MV-4-11 (cell line): ENCODE measurements at places on chromosomes 12 and 14.

GRCh38 chr12:48788854-48789775, at the start of gene ADCY6:
ADCY6 (minus strand) TSS chr12:48789089; CDS start chr12:48783434, 5,655 bp downstream.
- DNase-seq = no peak

DNA sequence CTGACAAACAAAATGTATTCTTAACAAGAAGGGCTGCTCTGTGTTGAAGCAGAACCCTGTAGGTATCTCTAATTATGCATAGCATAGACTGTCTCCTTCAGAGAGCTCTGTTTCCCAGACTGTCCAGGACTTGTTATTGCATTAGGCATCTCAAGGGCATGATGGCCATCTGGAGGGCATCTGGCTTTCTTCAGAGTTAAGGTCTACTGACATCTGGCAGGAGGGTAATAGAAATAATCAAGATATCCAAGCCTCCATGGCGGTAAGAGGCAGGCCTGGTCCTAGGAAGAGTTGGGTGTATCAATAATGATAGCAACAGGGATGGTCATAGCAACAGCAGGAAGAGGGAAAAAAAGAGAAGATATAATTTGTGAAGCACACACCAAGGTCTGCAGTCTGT, 161.2 kb downstream of the TTC8 start:
- DNase-seq = no peak

DNA sequence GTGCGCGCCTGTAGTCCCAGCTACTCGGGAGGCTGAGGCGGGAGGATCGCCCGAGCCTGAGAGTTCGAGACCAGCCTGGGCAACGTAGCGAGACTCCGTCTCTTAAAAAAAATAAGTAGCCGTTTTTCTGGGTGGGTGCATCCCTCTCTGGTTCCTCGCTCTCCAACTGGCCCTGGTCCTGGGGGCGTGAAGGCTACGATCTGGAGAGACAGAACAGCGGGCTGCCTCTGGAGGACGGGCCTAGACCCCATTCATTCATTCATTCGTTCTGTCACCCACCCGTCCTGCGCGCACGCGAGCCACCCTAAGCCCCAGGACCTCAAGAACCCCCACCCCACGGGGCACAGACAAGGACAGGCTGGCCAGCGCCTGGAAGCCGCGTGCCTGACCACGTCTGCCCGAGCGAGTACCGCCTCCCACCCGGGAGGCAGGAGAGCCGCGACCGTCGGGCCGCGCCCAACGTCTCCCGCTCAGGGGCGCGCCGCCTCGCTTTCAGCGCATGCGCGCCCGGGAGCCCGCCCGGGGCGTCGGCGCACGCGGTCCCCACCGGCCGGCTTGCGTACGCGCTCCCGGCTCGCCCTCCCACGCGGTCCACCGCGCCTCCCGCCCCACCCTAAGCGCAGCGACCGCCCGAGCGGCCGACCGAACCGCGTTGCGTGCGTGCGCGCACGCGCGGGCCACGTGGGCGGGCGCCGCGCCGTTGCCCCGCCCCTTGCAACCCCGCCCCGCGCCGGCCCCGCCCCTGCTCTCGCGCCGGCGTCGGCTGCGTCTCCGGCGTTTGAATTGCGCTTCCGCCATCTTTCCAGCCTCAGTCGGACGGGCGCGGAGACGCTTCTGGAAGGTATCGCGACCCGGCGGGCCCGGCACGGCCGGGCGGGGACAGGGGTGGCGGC, at the start of gene RAN:
RAN (plus strand) TSS at position 781 of the 893 bp plus-strand sequence. CDS start 528 bp downstream, outside the sequence.
- DNase-seq = peak; percentile 86

GRCh38 chr12:122072031-122072970, 6.3 kb upstream of the MLXIP start:
- DNase-seq = no peak

DNA sequence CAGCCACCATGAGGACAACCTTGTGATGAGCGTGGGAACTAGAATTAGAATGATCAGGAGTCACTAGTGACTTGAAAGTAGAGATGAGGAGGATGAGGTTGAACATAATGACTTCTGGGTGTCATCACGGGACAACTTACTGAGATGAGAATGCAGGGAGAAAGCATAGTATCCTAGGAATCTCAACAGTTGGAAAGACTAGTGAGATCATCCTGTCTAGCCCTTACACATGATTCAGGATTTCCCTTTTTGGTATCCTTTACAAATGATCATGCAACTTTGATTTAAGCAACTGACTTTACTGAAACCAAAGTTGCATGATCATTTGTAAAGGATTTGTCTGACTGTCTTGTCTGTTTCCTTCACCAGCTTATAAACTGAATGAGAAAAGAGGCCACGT, 51.8 kb upstream of the HIF1A start:
- no peak for DNase-seq

DNA sequence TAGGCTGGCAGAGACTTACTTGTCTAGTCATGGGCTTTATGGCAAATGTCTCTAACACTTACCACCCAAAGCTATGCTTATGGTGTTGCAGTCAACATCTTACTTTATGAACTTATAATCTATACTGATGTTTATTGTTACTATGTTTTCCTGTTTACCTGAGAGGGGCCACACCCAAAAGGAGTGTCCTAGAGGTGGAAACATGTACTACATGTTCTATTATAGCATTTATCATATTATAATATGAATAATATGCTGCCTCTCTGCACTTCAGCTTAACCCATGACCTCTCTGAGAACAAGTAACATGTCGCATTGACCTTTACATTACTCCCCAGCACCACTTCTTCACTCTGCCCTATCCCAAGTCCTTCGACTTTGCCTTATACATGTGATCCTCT, 501.8 kb downstream of the ETNK1 start:
- no peak for DNase-seq

GRCh38 chr12:117037289-117038022, 61.8 kb downstream of the TESC start:
- no peak for DNase-seq

GRCh38 chr14:48275301-48275700, 599.9 kb upstream of the MDGA2 start:
- DNase-seq = no peak

DNA sequence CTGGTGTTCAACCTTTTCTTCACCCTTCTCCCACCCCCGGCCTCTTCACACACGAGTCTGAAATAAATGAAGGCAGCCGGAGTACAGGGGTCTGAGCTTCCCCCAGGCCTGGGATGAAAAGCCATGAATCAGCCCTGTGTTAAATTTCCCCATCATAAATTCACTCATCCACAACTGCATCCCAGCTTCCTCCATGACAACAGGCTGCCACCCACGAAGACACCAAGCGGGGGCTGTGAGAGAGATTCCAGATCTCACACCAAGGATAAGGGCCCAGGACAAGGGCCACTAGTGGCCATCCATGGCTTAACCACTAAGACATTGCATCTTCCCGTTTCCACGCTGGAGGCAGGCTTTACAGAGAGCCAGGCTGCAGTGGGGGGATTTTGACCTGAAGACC, 93.9 kb upstream of the NCOR2 start:
- DNase-seq = no peak
